ENCODE measurements at places on chromosomes 5 and 9.

GRCh38 chr9:75188756-75189155 is 100.4 kb downstream of the OSTF1 start:
- no peak for DNase-seq

DNA sequence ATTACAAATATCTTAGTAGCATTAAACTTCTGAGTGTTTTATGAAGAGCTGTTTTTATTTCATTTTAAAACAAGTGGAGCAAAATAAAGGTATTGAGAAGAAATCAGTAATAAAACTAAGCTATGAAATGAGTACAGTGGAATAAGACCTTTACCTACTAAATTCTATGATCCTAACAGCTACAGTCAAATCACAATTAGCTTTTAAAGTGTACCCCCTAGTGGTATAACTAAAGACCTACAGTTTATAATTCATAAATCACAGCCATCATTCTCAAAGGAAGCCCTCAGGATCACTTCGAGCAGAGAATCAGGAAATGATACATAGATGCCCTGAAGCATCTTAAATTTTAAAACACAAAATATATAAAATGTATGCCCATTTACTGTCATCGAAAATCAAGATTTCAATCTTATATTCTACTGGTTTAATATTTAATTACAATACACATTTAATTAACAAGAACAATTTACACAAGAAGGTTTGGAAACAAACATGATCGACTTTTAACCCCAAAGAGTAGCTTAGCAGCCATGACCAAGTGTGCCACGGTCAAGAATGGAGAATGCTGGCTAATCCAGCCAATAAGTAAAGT is 12.3 kb downstream of the CCNH start:
- DNase-seq = no peak

DNA sequence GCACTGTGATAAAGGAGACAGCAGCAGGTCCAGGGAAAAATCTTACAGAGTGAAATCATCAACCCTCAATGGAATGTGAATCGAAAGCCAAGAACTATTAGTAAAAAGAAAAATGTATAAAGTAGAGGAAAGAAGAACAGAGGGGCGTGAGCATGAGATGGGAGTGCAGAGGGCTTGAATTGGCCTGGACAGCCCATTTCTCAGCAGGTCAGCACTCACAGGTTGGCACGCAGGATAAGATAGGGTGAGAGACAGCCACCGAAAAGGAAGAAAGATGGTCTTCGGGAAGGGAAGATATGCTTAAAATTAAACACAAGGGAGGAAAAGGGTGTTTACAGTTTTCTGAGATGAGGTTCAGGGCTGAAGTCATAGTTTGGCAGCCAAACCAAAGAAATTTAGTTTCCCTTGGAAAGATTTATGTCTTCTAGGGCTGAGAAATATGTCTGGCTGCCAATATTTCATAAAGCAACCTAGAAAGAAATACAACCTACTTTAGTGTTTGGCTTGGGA is 524.7 kb downstream of the SPATA31D1 start:
- DNase-seq = no peak

GRCh38 chr9:37622462-37622861 is 28.3 kb upstream of the FRMPD1 start:
- DNase-seq = no peak

DNA sequence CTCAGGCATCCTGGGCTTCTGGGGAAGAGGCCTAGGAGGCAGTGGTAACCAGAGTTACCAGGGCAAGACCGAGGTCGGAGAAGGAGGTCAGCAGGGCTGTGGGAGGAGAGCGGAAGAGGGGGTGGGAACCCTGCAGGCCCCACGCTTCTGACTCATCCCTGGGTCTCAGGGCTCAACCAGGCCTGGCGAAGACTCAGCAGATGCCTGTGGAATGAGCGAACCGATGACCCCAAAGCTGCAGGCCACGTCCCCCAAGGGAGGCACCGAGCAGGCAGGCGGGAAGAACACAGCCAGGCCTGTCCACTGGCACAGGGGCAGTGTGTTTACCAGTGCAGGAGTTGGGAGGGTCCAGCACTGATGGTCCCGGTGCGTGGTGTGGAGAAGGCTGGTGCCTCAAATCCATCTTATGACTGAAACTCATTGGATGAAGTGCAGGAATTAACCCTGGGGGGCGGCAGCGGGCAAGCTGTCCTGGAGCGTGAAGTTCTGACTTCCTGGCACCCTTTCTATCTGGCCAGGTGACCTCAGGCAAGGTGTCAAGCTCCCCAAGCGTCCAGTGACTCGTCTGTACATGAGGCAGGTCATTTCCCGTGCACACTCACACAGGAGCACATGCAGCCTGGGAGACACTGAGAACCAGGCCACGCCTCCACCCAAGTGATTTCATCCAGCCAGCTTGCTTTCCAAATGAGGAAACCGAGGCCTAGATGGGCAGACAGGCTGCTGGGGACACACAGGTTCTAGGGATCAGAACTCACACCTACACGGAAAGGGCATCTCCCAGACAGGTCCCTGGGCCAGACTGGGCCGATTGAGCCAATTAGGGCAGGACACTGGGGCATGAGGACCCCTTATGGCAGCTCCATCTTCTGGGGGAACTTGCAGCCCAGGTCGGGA is 69.1 kb downstream of the ADAMTS2 start:
- DNase-seq = no peak

- DNase-seq = no peak
Observed at GRCh38 chr9:131181091-131181681, 55.8 kb downstream of the NUP214 start.

GRCh38 chr5:75054134-75054930 is 2.0 kb upstream of the GCNT4 start:
- no peak for DNase-seq
